NCI-H345 (cell line): ENCODE measurements at places on chromosomes 6 and 20.

DNA sequence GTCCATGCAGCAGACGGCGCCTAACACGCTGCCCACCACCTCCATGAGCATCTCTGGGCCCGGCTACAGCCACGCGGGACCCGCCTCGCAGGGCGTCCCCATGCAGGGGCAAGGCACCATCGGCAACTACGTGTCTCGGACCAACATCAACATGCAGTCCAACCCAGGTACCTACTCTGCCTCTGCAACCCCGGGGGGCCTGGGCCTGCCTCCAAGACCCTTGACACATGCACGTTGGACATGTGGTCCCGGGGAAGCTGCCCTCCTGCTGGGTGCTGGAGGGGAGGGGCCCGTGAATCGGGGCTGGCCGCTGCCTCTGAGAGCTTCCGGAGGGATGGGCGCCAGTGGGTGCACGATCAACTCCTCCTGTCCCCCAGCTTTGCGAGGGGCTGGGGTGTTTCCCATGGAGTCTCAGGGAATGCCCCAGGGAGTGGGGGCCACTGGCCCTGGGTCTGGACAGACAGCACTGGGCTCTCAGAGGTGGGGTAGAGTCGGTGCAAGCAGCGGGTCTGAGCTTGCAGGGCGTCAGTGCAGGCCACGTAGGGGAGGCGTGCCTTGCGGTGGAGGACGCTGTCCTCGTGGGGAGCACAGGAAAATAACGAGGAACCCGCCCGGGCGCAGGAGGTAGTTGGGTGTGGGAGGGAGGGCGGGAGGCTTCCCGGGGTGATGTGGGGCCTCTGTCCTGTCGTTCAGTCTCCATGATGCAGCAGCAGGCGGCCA lies 19.4 kb downstream of the SS18L1 start:
- DNase-seq: no peak

DNA sequence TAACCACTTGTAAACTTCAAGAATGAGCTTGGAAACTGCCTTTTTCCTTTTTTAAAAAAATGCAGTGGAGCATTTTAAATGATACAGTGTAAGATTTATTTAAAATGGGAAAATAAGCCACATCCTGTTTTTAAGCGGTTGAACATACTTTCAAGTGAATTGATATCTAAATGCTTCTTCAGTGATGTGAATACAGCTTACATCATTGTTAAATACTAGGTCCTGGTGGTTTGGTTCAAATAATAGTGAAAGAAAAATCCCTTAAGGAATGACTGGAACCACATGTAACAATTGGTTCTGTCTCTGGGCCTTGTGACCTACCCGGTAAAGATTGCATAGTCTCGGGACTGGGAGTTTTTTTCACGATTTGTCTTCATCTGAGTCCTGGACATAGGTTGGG lies 44.2 kb downstream of the BMP6 start:
- DNase-seq: no peak

DNA sequence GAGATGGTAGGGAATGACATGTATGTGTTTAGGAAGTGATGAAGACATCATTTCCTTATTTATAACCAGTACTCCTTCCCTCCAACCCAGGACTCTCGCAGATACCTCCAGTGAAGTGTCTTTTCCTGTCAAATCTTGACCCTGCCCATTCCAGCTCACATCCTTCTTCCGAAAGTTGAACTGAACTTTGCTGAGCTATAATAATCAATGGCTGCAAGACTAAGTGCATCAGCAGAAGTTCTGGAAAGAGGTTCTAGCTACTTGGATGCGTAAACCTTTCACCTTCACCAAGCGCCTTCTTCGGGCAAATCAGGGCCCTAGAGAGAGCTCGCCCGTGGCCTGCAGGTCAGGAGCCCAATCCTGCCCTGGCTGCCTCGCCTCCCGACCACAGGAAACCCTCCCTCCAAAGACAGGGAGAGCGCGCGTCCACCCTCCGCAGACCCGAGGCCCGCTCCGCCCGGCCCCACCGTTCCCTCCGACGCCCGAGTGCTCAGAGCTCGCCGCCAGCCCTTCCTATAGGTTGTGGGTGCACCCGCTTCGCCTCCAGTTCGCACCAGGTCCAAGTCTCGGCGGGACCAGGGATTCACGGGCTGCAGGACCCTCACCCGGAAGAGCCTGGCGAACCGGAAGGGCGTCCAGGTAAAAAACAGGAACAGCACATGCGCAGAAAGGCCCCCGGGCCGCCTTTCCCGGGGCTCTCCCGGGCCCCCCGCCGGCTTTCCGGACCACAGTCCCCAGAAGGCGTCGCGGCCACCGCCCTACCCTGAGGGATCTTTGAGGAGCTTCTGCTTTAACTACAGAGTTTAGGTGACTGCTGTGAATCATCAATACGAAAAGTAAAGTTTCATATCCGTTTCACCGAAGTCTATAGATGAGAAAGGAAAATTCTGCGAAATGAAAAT lies at the start of gene ZNF334:
Gene ZNF334, minus strand, starts transcription at position 617 of the 902 bp plus-strand sequence. CDS start 1,457 bp downstream, outside the sequence.
- peak; percentile 93 for DNase-seq

GRCh38 chr20:20713244-20713765 lies 861 bp upstream of the RALGAPA2 start:
- no peak for DNase-seq

DNA sequence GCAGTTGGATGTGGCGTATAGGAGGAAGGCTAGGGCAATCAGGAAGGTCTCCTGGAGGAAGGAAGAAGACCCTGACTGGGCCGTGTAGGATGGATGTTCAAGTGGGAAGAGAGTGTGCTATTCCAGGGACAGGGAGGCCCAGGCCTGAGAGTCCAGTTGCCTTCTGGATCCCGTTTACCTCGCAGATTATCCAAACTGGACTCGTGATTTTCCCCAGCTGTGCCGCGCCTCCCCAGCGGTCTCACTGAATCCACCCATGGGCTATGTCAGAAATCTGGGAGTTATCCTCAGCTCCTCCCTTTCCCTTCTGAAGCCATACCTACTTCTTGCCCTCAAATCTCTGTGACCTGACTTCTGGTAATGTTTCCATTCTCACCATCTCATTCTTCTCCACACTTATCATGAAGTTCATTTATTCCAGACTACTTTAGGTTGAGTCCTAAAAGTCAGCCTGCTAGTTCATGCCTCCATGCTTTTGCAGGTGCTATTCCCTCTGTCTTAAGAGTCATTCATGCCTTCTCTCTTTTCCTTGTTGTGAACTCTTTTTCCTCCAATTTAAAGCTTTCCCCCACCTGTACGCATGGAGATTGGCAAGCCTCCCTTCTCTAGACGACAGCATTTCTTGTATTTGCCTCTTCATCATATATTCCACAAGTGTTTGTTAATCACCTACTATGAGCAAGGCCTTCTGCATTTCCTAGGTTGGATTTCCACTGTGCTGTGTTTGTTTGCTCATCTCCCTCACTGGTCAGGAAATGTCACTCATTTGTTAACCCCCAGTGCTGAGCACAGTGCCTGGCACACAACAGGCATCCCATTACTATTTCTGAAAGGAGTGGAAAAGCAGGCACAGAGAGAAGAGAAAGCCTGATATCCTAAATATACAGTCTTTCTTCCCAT lies 2.7 kb downstream of the SDCBP2 start:
- no peak for DNase-seq

DNA sequence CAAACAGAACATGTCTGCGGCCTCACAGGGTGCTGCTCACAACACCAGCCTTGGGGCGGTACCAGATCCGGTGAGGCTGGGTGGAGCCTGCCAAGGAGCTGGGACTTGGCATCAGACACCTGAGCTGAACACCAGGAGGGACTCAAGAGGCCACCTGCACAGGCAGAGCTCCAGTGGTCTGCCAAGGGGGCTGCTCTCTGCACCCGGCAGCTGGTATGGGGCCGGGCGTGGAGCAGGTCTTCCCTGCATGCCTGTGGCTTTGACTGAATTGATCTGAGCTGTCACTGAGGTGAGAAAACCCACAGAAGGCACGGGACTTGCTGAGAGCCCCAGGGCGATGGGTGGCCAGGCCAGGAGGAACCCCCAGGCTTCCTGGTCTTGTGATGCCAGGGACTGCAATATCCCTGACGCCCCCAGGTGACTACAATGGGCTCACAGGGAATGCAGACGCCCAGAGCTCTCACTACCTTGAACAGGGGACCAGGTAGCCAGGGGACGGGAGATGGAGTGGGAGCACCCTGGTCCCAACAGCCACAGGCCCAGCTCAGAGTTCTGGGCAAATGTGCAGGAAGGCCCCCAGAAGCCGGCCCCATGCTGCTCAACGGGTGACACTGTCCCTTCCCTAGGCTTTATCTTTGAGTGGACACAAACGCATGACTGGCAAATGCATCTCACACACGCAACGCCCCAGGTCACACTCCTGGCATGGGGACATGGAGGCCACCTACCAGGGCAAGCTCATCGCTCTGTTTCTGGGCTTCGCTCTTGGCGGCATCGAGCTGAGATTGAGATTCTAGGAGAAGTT lies 48.2 kb downstream of the DSTN start:
- no peak for DNase-seq

GRCh38 chr6:43149265-43149664 lies 21.8 kb upstream of the SRF start:
- no peak for DNase-seq

DNA sequence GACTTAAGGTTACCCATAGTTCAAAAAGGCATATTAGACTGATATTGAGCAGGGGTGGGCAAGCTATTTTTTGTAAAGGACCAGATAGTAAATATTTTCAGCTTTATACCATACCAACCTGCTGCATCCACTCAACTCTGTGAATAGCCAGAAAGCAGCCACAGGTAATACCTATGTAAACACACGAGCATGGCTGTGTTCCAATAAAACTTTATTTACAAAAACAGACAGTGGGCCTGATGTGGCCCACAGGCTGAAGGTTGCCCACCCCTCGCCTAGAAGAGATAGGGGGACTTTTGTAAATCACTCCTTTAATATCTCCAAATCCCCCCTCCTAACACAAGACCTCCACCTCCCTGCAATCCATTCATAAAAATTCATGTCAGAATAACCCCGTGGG lies 64.4 kb downstream of the PSMG4 start:
- no peak for DNase-seq

GRCh38 chr6:162706232-162706631 lies 21.3 kb downstream of the PRKN start:
- no peak for DNase-seq
